ENCODE measurements at places on chromosomes 2 and 18.

- no peak for DNase-seq
These were observed 263.8 kb downstream of the LOXHD1 start for GRCh38 chr18:46393230-46393629.

GRCh38 chr2:112803691-112804521 lies 19.6 kb upstream of the IL1A start:
- DNase-seq = no peak

GRCh38 chr2:86314125-86314524 lies 23.3 kb downstream of the REEP1 start:
- DNase-seq = no peak

DNA sequence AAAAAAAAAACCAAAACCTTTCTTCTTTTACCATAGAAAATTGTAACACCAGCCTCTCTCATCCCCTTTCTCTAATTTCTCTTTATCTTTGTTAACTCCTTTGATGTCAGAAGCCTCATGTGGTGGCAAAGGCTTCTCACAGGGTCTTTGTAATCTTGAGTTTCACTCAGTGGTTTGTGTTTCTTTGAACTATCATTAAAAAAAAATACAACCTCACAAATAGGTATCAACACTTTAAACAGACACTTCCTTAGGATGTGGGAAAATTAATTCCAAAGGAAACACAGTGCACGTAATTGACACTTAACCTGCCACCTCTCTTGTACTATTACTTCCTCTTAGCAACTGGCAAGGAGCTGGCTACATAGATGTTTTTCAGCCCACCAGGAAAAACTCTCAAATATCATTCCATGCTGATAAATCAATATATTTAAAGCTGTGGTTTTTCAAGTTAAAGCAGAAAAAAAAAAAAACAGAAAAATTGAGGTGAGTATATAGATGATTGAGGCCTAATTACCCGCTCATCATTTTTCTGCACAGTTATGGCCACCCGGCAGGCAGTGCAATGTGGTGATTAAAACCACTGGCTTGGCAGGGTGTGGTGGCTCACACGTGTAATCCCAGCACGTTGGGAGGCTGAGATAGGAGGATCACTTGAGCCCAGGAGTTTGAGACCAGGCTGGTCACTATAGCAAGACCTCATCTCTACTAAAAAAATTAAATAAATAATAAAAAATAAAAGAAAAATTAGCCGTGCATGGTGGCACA lies 193.5 kb downstream of the MYO3B start:
- no peak for DNase-seq

GRCh38 chr18:9428862-9429661 lies 46.3 kb upstream of the RALBP1 start:
- no peak for DNase-seq

DNA sequence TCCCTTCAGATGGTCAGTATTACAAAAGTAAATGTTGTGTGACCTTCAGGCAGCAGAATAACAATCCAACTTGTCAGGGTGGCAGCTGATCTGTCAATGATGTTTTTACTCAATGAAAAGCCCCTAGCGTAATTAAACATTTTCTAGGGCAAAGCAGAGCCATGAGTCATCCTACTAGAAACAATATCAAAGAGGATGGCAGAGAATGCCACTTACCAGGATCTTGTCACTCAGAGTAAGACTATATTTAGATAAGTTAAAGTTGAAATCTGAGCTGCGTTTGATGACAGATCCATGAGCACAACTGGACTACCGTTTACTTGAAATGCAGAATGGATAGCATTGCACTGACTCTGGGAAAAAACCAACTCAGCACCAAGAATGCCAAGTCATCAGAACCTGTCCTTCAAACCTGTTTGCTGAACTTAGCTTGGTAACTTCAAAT lies 612.6 kb upstream of the ACVR2A start:
- no peak for DNase-seq

- no peak for DNase-seq
These were observed 168.4 kb downstream of the NDUFA10 start for GRCh38 chr2:239856620-239857285.

- no peak for DNase-seq
These were observed 149.7 kb downstream of the SMAD7 start for GRCh38 chr18:48800876-48801727.

- DNase-seq = no peak
These were observed 34.2 kb downstream of the CERS6 start for GRCh38 chr2:168490015-168490874.

GRCh38 chr2:38164881-38165280 lies 88.9 kb upstream of the CYP1B1 start:
- DNase-seq = no peak

DNA sequence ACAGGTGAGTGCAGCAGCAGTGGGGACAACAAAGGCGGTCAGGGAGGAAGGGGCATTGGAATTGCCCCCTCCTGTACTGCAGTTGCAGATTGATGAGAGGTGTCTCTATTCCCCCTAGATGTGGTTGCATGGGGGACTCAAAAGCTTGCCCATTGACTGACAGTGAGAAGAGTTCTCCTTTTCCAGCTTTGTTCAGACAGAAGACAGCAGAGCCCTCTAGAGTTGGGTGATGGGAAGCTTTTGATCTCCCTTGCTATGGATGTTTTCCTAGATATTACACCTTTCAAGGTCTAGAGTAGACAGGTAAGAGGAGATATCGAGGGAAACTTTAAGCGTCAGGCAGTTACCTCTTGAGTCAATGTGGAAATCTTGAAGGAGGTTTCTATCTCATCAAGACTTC lies 2.9 kb downstream of the PROKR1 start:
- no peak for DNase-seq

- no peak for DNase-seq
These were observed 49.5 kb downstream of the KCNE4 start for GRCh38 chr2:223101340-223102039.
